Cerebellum (tissue), 4 donors: ENCODE measurements at places on chromosomes 2 and 18. TPM values are rescaled to one million over a fixed set of nuclear protein-coding genes. Genes with fewer than 3 reads are reported as not detected.

GRCh38 chr2:226023383-226023782 is 623.9 kb downstream of the NYAP2 start:
- DNase-seq: no peak

DNA sequence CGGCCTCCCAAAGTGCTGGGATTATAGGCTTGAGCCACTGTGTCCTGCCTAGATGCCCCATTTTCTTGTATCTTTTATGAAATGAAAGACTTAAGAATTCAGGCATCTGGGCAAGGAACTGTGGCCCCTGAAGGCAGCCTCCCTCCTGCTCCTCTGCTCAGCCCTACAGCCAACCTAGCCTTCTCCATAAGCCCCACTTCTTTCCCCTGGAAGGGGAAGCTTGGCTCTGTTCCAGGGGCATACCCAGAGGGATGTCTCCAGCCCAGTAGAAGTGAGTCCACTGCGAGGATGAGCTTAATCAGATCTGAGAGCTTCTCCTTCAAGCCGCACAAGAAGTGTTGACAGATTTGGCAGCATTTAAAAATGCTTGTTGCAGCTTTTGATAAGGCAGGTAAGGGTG is 39.7 kb downstream of the RHOB start:
- no peak for DNase-seq

GRCh38 chr2:33804155-33804554 is 205.1 kb upstream of the FAM98A start:
- no peak for DNase-seq

GRCh38 chr18:74836296-74837139 is 238.8 kb downstream of the ZNF407 start:
- peak; percentile 35 for DNase-seq

TYMS gene
- 16.2 TPM for total RNA-seq

DNA sequence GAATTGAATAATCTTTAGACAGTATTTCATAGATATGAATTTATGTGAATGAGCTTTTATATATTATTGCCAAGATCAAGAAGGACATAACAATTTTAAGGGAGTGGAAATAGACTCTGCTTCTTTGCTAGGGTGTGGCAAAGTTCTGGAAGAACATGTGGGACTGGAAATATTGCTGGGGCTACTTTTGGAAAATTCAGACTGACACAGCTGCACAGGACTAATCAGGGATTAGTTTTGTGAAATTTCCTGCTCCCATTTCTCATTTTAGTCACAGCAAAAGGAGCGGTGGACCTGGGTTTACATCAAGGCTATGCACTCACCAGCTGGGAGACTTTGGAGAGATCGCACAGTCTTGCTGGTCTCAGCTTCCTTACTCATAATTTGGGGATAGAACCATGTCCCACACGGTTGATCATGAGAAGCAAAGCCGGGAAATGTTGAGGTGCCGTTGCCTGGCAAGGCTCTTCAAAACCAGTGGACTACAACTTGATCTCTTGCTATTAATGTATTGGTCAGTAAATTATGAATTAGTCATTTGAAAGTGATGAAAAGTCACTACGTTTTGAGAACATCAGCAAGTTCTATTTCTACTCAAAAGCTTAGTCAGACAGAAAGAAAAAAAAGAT is 42.4 kb downstream of the IL1RL2 start:
- no peak for DNase-seq

DNA sequence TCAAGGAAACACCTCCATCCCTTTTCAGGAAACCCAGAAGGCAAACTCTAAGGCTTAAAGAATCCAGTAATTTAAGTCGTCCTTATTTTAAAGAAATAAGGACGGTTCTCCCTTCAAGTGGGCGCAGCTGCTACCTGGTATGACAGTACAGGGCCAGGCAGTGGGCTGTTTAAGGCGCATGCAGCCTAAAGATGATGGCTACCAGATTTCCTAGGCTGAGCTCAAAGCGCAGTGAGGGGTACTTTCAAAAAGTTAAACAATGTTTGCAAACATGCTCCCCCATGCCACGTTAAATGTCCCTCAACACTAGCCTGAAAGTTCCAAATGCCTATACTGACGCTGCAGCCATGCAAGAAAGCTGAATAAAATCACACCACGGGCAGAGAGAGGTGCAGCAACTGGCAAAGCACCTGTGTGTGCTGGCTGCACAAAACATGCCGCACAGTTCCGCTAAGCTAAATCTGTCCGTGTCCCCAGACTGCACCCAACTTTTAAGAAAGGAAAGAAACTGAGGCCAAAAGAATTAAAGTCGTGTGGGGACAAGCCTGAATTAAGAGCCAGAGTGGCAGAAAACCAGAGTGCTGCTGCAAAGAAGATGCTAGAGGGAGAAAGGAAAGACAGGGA is 583 bp downstream of the HIBCH start:
- DNase-seq: no peak
